ENCODE measurements at places on chromosomes 1 and 21.

- peak; percentile 22 for DNase-seq
Measured at GRCh38 chr1:87464022-87464490, 135.4 kb downstream of the LMO4 start.

GRCh38 chr21:29904359-29905282 is 35.2 kb downstream of the GRIK1 start:
- DNase-seq: no peak

DNA sequence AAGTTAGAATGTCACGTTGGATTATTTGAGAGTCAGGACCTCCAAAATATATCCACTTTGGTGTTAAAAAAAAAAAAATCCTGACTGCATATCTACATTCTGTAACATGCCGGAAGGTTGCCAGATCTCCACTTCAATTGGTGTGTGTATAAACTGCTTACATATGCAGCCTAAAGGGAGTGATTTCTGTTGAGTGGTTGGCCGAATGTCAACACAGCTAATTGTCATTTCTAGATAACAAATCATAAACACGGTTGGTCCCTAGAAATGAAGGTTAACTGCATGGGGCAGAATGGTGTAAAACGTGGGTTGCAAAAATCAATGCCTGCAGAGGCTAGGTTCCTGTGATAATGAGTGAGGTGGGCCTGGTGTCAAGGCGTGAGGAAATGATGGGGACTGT is 15.0 kb upstream of the ROR1 start:
- no peak for DNase-seq

DNA sequence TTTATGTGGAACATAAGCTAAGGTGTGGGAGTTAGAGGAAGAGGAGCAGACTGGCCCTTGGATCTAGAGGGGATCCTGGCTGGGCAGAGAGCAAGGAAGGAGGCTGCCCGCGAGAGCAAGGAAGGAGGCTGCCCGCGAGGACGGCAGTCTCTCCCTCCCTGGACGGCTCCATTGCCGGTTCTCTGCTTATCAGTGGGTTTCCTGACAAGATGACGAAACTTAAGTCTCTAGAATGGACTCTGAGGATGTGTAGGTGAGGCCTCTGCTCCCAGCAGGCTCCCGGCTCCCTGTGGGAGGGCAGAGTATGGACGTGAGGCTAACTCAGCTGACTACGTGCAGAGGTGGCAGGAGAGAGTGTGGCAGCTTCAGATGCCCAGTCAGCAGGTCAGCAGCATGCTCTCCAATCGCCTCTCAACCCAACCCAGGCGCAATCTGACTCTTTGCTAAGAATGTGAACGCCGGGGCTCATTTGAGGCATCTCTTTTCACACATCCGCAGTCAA is 6.1 kb downstream of the MYBPHL start:
- no peak for DNase-seq

- no peak for DNase-seq
Measured at GRCh38 chr1:59020151-59020997, 236.5 kb upstream of the JUN start.

DNA sequence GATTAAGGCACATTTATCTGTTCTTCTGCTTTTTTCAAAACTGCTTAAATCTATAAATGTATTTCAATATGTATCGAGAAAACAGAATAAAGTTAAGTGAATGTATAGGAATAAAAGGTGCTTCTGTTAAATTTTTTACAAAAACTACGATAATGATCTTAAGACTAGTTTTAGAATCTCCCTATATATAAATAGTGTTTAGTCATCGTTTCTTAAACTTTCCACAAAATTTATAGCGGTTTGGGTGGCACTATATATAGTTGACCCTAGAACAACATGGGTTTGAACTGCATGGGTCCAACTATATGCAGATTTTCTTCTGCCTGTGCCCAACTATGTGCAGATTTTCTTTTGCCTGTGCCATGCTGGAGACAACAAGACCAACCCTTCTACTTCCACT is 125.7 kb downstream of the CRB1 start:
- DNase-seq: no peak

- peak; percentile 77 for DNase-seq
Measured at GRCh38 chr1:243316366-243316989, 60.6 kb downstream of the SDCCAG8 start.

GRCh38 chr1:91799159-91799558 is 86.8 kb downstream of the TGFBR3 start:
- no peak for DNase-seq

DNA sequence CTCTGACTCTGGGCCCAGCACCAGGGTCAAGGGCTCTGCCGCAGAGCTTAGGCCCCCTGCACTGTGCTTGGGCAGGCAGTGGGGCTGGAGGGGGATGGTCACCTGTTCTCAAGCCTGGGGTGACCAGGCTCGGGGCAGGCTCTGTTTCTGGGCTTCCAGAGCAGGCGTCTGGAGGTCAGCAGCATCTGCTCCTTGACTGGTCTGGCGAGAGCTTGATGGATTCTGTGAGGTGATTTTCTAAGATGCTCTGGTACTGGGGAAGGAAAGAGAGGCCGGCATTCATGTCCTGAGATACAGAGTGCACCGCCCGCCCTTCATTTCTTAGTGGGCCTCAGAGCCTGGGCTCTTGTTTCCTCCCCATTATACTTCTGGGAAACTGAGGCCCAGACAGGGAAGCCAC is 24.5 kb downstream of the RAB7B start:
- no peak for DNase-seq

- peak; percentile 34 for DNase-seq
Measured at GRCh38 chr1:31669786-31670592, 25.3 kb upstream of the PEF1 start.

DNA sequence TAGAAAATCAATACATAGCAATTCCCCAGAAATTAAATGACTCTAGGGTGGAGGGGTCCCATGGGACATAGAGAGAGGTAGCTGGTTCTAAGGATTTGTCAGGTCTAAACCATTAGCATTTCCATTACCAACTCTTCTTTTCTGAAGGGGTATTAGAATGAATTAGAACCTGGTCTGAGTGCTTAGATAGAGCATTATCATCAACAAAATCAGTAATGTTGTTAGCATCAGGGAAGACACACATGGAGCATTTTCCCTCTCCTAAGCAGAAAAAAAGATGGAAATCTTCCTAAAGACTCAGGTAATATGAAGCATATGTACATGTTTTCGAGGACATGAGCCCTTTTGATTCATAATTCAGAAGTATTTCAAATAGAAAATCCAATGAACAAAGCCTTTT is 984.4 kb upstream of the NCAM2 start:
- DNase-seq: no peak

DNA sequence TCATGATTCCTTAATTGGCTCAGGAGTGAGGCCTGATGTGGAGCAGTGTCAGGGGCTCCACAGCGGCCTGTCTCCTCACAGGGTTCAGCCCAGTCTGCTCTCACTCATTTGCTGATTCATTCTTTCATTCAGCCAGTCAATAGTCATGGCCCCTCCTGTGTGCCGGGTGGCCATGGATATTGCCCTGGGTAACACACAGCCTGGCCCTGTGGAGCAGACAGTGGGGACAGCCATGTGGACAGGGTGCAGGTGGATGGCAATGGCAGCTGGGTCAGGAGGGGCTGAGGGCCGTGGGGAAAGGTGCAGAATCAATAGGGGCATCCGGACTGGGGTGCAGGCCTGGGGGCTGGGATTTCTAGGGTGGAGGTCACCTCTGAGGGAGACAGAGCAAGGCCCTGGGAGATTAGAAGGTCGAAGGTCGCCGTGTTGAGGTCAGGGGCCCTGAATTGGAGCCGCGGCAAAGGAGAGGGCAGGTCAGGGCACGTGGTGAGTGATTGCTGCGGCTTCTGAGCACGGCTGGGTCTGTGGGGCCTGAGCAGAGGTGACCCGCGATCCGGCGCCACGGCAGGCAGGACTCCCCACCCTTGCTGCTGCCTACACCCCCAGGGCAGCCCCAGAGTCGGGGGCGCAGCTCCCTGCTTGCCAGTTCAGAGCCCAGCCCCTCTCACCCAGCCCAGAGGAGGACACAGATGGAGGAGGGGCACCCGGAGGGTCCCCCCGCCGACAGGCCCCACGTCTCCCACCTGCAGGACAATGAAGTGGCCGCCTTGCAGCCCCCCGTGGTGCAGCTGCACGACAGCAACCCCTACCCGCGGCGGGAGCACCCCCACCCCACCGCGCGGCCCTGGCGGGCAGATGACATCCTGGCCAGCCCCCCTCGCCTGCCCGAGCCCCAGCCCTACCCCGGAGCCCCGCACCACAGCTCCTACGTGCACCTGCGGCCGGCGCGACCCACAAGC is 33.4 kb downstream of the SLC19A1 start:
- peak; percentile 20 for DNase-seq

DNA sequence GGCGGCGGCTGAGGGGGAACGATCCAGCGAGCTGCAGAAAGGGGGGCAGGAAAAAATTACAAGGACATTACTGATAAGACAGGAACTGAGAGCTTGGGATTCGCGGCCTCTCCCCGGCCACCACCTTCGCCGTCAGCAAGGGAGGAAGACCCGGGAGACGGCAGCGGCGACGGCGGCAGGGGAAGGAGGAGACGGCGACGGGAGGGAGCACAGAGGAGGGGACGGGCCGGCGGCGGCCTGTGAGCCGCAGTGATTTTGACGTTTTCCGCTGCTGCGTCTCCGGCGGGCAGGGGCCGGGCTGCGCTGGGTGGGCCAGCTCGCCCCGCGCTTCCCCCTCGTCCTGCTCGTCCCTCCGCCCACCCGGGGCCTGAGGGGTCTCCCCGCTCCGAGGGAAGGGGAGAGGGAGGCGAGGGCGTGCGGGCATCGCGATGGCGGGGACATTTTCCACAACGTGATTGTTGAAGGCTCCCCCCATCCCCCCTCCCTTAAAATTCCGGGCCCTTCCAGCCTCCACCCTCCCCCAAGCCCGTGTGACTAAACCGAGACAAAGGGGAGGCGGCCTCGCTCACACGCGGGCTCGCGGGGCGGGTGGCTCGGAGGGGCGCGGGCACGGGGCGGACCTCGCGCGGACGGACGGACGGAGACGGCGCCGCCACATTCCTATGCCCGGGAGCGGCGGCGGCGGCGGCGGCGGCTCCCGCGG is 407 bp downstream of the CAMSAP2 start:
- peak; percentile 88 for DNase-seq

DNA sequence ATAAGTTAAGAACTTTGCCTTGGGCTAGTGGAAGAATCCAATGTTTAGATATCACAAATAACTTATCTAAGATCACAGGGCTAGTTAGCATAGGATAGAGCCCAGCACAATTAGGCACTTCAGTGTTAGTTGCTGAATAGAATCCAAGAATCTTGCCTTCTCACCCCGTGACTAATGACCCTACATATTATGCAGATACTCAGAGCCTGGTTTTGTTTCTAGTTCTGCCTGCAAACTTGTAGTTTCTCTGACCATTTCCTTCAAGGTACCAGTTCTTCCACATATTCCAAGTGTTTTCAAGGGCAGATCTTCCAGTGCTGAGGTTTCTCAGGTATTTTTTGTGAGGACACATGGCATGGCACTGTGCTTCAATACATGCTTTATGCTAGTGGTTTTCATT is 239.3 kb downstream of the KCNK2 start:
- DNase-seq: no peak

DNA sequence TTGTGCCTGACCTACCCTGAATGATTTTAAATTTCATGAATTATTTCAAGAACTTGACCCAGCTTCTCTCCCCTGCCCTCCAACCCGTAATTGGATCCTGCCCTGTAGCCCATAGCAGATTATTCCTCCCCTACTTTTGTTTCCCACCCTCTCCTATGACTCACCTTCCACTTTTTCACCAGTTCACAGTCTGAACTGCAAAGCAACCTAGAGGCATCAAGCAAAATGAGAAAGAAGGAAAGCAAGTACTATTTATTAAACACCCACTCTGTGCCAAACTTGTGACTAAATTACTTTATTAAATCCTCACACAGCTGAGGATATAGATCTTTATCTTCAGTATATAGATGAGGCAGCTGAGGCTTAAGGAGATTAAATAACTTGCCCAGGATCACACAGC is 20.7 kb upstream of the IKBKE start:
- no peak for DNase-seq

GRCh38 chr21:26136671-26137070 is 33.9 kb downstream of the APP start:
- no peak for DNase-seq

DNA sequence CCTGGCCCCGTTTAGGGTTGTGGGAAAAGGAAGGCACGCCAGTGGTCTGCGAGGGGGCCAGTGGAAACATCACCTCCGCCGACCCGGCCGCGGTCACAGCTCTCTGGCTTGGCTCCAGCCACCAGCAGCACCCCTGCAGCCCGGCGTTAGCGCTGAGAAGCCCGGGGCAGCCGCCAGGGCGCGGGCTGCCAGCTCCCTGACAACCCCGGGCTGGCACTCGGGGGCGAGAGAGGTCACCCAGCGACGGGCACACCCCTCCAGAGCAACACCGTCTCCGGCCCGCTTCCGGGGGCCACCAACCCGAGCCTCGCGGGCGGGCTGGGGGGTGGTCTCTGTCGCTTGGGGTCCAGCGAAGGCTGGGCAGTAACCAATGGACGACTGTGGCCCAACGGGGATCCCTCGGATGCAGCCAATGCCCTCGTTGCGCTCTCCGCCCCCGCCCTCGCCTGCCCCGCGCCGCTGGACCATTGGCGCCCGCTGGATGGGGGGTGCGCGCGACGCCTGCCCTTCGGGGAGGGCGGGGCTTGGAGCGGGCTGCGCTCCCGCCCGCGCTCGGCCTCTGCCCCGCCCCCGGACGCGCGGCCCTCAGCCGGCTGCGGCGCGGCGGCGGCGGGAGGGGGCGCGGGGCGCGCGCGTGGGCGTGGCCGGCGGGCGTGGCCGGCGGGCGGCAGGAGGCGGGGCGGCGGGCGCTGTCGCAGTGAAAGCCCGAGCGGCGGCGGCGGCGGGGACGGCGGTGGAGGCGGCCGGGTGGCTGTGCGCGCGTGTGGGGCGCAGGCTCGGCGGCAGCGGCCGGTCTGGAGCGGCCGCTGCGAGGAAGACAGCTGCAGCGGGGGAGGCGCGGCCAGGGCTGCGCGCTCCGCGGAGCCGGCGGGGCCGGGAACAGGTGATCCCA is at the start of gene MAN1C1:
Gene MAN1C1 (plus strand): TSS at position 697 of the 892 bp plus-strand sequence. CDS start 1,007 bp downstream, outside the sequence.
- peak; percentile 99 for DNase-seq

GRCh38 chr1:7555391-7556185 is 215.5 kb upstream of the VAMP3 start:
- no peak for DNase-seq

- DNase-seq: no peak
Measured at GRCh38 chr1:194795917-194796593, 1609.6 kb upstream of the B3GALT2 start.

DNA sequence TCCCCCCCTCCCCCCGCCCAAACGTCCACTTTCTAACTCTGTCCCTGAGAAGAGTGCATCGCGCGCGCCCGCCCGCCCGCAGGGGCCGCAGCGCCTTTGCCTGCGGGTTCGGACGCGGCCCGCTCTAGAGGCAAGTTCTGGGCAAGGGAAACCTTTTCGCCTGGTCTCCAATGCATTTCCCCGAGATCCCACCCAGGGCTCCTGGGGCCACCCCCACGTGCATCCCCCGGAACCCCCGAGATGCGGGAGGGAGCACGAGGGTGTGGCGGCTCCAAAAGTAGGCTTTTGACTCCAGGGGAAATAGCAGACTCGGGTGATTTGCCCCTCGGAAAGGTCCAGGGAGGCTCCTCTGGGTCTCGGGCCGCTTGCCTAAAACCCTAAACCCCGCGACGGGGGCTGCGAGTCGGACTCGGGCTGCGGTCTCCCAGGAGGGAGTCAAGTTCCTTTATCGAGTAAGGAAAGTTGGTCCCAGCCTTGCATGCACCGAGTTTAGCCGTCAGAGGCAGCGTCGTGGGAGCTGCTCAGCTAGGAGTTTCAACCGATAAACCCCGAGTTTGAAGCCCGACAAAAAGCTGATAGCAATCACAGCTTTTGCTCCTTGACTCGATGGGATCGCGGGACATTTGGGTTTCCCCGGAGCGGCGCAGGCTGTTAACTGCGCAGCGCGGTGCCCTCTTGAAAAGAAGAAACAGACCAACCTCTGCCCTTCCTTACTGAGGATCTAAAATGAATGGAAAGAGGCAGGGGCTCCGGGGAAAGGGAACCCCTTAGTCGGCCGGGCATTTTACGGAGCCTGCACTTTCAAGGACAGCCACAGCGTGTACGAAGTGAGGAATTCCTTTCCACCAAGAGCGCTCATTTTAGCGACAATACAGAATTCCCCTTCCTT is 158.1 kb downstream of the RUNX1 start:
- peak; percentile 72 for DNase-seq

Data from neural progenitor cell (in vitro differentiated cells).